Foreskin melanocyte (primary cell): ENCODE measurements at places on chromosomes 7 and 10.

- peak; percentile 91 for DNase-seq
Observed at GRCh38 chr10:35172574-35172973, 45.9 kb downstream of the CREM start.

- no peak for DNase-seq
Observed at GRCh38 chr10:70478191-70479164, at the start of gene PALD1. PALD1 (plus strand) TSS chr10:70478767; CDS start chr10:70525952, 47,185 bp downstream.

DNA sequence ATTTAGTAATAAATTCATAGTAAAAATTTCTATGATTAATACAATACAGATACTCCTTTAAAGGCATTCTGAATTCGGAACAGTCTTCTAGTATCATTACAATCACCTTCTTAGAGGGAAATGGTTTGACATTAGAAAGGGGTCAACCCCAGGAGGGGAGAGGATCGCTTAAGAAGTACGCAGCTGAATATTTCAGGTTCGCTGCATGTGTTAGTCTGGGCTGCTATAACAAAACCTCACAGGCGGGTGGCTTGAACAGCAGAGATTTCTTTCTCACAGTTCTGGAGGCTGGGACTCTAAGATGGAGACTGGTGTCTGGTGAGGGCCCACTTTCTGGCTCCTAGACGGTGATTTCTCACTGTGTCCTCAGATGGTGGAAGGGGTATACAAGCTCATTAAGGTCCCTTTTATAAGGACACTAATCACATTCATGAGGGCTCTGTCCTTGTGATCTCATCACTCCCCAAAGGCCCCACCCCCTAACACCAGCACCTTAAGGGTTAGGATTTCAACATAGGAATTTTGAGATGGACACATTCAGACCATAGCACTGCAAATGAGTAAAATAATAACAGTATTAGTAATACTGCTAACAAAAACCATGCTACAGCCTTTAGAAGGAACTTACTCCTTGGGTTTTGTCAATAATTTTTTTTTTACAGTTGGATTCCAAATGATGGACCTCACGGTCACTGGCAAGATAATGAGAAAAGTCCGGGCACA is 34.0 kb downstream of the GNA12 start:
- no peak for DNase-seq

GRCh38 chr10:98858525-98858924 is 377.1 kb downstream of the HPSE2 start:
- no peak for DNase-seq
